Gastrocnemius medialis (tissue), 4 donors: ENCODE measurements at places on chromosomes 5 and 9. TPM values are rescaled to one million over a fixed set of nuclear protein-coding genes. Genes with fewer than 3 reads are reported as not detected.
A peak's percentile ranks its signal among the peaks of the same experiment; 100 is the strongest.

PRLR gene
- 0.65 TPM for total RNA-seq

GRCh38 chr5:137828180-137828579, 39.5 kb upstream of the MYOT start:
- DNase-seq = peak; percentile 66

DNA sequence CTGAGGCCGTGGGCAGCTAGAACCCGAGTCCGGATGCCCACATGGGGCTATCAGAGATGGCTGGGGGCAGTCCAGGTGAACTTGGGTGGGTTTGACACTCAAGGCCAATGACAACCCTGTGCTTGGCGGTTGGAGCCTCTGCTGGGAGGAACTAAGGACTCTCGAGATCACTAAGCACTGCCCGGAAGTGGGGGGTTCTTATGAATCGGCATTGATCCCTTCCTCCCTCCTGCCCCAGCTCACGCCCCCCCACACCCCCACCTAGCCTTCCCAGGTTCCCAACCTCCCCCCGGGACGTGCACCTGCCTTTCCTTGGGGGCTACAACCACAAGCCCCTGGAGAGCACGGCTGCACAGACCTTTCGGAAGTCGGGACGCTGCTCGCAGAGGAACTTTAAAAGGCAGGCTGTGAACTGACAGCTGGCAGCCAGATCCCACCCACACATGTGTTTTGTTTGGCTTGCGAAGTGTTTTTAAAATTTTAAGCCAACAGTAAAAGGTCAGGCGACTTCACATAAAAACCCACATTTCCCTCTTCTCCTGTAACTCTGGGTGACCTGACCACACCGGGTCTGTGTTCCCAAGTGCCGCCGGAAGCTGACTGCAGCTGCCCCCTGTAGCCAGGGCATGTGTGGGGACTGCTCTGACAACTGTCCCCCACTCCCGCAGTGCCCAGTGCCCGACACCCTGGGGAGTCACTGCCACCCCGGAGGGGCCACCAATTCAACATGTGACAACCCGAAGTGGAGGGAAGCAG, 5.1 kb upstream of the RALGDS start:
- peak; percentile 41 for DNase-seq

DNA sequence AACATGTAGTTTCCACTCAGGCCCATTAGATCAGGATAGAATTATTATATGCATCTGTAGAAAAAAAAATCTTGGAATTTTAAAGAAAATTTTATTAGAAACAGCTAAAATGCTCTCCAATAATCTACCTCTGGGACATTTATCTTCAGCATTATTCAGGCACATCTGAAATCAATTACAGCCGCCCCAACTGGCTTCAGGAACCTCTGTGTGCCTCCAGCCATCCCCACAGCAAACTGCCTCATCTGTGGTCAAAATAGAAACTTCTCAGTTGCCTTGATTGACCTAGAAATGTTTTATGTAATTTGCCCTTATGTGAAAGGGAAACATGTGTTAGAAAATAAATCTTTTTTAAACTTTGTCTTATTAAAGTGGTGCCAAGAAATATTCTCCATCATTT, 120.1 kb upstream of the LPAR1 start:
- no peak for DNase-seq

- DNase-seq = no peak
Observed at GRCh38 chr5:64876203-64876602, 107.5 kb downstream of the CWC27 start.

DNA sequence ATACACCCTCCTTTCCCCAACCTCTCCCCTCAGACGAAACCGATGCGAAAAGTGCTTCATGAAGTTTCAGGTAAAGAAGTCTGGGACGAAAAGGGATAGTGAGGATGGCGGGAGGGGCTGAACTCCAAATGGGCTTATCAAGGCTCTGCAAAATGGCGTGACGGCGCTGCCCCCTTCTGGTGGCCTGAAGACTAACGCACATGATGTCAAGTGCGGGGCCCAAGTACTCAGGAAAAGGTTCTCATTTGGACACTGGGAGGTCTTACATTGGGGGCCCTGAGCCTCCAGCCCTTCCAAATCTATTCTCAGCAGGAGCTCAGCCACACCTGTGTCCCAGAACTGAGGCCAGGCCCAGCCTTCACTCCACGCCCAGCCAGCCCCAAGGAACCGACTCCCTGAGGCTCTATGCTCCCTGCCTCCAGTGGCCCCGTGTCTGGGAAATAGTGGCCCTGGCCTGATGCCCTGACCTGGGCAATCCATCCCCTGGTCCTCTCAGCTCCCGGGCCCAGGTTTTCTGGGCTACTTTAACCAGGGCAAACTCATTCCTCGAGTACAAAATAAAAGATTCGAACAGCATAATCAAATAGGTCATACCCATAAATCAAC, 119.9 kb downstream of the KCNIP1 start:
- DNase-seq = no peak
